Activated CD4-positive, alpha-beta memory T cell treated with anti-CD3 and anti-CD28 coated beads for 36 hours (primary cell): ENCODE measurements at places on chromosomes 12 and 14. TPM values are rescaled to one million over a fixed set of nuclear protein-coding genes. Genes with fewer than 3 reads are reported as not detected.

The PRIMA1 gene
- total RNA-seq = not detected

The NANOG gene
- total RNA-seq = not detected

The FOXA1 gene
- total RNA-seq = 0.19 TPM

The TMEM30B gene
- total RNA-seq = 1.7 TPM

The AMN gene
- not detected for total RNA-seq

The TAS2R7 gene
- not detected for total RNA-seq

The CPNE6 gene
- not detected for total RNA-seq

DNA sequence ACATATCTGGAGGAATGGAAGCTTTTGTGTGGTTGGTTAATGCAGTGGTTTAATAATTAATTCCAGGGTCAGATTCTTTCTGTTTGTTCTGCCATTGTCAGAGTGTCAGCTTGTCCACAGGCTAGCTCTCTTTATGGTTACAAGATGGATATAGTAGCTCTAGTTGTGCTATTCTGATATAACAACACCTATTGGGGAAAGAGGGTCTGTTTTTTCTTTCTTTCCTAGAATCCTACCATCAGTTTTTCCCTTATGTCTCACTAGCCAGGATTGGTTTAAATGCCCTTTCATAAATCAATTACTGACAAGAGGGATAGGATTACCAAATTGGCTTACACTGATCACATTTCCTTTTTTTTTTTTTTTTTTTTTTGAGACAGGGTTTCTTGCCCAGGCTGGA is 27.8 kb downstream of the CNOT2 start:
- no peak for DNase-seq

- DNase-seq = no peak
Observed at GRCh38 chr14:57486767-57487379, 6.8 kb downstream of the CCDC198 start.

DNA sequence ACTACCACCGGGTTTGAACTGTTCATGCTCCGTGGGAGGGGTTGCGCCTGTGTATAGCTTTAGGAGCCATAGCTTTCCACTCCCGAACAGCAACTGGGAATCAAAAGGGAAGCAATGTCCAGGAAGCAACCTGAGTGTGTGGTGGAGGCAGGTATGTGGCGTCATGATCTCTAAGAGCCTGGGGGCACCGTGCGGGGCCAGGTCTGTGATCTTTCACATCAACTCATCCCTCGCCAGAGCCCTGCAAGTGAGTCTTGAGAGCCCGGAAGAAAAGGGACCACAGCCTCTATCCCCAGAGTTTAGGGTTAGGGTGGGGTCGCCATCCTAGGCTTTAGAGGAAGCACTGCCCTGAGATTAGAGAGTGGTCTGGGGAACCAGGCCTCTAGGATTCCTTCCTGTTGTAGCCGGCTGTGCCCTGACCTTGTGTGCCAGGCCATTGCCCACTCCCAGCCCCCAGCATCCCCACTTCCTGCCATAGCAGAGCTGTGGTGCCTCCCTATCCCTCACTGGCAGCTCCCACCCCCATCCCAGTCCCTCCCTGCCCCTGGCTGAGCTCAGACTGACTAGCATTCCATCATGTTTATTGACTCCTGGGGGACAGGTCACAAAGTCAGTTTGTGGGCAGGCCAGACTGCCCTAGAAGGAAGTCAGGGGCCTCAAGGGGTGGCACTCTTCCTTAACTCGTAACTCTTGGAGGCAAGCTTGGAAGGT is 745 bp upstream of the ADCY4 start:
- no peak for DNase-seq

GRCh38 chr12:32365473-32366064 is 33.8 kb upstream of the FGD4 start:
- peak; percentile 53 for DNase-seq

DNA sequence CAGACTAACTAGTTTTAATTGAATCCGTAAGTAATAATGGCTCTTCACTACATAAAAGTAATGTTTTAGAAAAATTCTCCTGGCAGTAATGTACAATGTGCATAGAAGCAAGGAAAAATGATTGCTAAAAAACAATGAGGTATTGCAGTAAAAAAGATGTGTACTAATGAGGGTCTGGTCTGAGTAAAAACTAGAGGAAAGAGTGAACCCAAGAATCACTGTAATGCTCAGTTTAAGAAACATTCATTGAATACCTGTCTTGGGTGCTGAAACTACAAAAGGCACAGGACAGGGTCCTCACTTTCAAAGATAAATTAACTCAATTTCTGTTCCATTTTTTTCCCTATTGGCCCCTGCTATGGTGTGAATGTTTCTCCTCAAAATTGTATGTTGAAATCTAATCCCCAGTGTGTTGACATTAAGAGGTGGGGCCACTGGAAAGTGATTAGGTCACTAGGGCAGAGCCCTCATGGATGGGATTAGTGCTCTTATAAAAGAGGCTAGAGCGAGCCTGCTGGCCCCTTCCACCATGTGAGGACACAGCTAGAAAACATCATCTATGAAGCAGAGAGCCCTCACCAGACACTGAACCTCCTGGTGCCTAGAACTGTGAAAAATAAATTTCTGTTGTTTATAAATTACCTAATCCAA is 51.6 kb downstream of the RPS6KA5 start:
- DNase-seq = no peak

- DNase-seq = no peak
Observed at GRCh38 chr12:20410734-20411133, 42.4 kb downstream of the PDE3A start.

DNA sequence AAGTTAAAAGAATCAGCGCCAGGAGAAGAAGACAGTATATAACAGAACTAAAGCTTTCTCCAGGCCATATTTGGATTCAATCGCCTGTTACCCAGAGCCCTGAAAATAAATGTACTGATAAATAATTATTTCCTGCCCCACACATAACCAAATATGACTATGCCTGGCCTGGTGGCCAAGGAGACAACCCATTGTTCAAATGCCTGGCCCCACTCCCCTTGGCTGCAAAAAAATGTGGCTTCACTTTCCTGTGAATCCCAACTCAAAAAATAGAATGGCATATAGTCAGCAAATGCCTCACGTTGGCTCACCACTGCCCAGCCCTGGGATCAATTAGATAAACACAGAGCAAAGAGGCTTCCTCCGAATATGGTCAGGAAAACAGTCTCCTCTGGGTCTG is 472.1 kb downstream of the BCL11B start:
- DNase-seq = no peak

DNA sequence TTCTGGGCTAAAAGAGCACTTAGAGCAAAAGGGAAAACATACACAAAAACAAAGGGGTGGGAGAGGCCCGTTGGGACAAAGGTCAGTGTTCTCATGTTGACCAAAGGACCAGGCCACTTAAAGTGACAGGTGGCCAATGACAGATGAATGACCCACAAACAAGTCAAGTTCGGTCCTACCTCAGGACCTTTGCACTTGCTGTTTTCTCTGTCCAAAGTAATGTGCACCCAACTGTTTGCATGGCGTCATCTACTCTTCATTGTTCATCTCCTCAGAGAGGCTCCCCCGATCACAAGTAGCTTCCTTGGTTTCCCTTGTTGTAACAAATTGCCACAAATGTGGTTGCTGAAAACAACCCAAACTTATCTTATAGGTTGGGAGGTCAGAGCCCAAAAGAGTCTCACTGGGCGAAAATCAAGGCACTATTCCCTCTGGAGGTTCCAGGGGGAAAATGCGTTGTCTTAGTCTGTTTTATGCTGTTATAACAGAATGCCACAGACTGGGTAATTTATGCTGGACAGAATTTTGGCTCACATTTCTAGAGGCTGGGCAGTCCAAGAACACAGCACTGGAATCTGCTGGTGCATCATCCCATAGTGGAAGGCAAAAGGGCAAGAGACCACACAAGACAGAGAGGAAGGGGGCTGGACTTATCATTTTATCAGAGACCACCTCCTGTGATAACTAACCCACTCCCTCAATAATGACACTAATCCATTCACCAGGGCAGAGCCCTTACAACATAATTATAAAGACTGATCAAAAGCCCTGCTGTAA is 23.9 kb downstream of the CLMN start:
- DNase-seq = no peak

DNA sequence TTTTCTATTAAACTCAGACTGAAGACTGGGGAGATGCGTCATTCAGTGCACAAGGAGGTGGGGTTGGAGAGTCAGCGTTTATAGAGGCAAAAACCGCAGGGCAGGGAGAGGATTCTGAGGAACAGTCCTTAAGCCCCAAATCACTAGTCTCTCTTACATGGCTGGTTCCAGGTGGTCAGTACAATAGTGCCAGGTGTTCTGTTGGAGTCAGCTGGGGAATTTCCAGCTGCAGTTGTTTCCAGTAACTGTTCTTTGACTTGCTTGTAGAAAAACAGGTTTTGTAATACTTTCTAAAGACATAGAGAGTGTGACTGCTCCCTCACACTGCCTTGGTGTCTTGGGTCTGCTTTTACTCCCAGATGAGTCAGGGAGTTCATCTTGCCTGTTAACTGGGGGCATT is 192.2 kb downstream of the TMTC3 start:
- no peak for DNase-seq

- no peak for DNase-seq
Observed at GRCh38 chr12:6664902-6665301, 2.0 kb upstream of the ING4 start.

- DNase-seq = no peak
Observed at GRCh38 chr12:68139941-68140340, 19.6 kb downstream of the IFNG start.

- no peak for DNase-seq
Observed at GRCh38 chr12:124296916-124297351, 2.0 kb downstream of the RFLNA start.

DNA sequence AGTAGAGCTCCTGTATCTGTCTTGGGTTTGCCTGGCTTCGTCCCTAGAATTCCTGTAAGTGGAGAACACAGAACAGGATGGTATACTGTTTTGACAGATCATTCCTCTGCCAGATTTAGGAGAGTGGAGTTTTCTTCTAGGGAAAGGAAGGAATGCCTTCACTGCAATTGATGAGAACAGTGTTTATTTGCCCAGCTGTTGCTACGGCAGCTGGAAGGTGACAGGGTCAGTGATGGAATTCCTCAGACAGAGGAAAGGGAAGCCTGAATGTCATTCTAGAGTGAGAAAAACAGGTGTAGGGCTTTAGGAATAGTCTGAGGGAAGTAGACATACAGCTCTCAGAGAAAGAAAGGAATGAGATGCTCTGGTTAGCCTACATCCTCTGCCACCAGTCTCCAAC is 11.7 kb downstream of the CSRNP2 start:
- DNase-seq = no peak

- DNase-seq = no peak
Observed at GRCh38 chr14:98946940-98947339, 325.1 kb downstream of the BCL11B start.

DNA sequence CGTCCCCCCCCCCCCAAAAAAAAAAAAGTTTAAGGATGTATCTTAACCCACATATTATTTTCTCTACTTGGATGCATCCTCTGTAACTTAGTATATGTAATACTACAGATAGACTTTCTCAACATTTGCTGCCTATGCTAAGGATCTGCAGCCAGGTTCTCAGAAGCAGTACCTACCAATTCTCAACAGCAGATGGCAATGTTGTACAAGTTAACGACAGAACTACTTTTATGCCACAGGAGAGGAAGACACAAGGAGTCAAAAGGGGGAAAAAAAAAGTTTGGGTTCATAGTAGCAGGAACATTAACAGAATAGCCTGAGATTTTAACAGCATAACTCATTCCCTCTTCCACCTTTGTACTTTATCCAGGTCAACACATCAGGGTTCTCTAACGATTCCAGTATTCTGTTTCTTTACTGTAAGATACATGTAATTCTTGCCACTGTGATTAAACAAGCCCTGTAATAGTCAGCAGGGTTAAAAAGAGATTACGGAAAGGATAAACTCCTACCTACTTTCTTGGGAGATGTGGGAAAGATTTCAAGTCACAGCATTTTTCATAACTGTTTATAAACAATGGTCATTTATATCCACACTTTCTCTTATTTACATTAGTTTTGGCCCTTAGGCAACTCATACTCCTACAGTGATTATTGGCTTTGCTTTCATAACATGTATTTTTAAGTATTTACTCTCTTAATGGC is 5.7 kb upstream of the NEK9 start:
- DNase-seq = peak; percentile 37

DNA sequence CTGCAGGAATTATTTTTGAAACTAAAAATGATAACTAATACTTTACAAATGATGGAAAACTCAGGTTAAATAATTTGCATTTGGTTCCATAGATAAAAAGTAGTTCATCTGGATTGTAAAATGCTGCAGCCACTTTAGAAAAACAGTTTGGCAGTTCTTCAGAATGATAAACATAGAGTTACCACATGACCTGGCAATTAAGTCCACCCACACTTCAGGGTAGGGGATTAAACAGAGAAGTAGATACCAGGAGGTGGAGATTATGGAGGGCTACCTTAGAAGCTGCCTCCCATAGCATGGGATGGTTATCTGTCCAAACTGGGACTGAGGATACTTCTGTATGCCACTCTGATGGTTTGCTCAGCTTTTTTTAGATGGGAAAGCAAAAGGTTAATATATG is 22.2 kb downstream of the ARF6 start:
- DNase-seq = no peak

GRCh38 chr14:51079085-51079484 is 15.8 kb downstream of the TRIM9 start:
- DNase-seq = no peak

DNA sequence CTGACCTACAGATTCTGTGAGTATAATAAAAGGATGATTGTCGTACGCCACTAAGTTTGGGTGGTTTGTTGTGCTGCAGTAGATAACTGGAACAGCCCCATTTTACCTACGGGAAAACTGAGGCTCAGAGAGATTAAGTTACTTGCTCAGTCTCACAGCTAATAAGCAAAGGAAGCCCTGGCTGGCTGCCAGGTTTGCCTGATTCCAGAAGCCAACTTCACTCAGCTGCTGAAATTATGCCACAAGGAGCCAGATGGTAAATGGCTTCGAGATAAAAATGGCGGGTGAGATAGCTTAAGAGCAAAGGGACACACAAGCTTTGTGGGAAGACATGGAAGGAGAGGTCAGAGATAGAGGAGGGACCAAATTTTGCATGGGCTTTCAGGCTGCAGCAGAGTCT is 191.5 kb upstream of the NOS1 start:
- DNase-seq = no peak

DNA sequence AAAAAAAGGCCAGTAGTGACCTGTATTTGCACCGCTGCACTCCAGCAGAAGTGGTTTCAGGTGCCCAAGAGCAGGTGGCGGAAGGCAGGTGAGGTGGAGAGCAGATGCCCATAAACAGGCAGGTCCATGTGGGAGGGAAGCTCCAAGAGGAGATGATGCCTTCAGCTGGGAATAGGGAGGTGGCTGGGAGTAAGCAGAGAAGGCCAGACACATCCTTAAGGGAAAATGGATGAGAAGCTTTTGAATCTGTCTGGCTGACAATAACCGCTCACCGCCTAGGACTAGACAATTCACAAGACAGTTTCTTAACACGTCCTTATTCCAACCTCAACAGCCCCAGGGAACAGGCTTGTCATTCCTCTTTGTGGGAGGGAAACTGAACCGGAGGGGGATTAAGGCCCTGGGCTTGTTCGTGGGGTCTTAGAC is 43.9 kb upstream of the PLEKHG6 start:
- DNase-seq = no peak

- DNase-seq = no peak
Observed at GRCh38 chr12:11656550-11656949, 7.1 kb downstream of the ETV6 start.

DNA sequence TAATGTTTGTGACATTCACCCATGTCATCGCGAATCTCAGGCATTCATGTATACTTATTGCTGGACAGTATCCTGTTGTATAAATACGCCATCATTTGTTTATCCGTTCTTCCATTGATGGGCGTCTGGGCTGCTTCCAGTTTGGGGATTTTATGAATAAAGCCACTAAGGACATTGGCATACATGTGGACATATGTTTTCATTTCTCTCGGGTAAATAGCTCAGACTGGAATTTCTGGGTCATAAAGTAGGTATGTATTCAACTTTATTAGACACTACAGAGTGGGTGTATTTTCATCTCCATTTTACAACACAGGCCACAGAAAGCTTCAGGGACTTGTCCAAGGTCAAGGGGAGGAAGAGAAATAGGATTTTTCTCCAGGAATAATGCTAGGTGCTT is 48.9 kb downstream of the HRK start:
- no peak for DNase-seq
